ENCODE measurements at places on chromosomes 5 and 9.

GRCh38 chr5:37893434-37894134, 53.7 kb upstream of the GDNF start:
- DNase-seq: no peak

DNA sequence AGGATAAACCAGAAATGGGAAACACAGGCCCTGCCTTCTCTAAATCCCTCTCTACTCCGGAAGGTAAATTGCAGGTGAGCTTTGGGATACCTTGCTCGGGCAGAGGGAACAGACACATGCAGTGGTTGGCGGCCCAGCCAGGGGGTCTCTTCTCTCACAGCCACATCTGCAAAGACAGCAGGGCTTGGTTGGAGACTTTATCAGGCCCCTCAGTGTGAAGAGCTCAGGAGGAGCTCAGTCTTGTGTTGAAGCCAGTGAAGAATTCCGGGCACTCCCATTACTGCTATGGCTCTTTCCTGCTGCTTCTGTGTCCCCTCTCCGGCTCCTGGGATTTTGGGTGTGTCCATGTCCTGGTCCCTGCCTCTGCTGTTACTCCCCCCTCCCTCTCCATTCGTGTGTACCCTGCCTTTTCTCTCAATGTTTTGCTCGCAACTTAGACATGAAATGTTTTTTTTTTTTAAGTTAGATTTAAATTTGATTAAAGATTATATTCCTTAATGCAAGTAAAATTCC, 99.8 kb downstream of the TRIO start:
- DNase-seq: no peak

DNA sequence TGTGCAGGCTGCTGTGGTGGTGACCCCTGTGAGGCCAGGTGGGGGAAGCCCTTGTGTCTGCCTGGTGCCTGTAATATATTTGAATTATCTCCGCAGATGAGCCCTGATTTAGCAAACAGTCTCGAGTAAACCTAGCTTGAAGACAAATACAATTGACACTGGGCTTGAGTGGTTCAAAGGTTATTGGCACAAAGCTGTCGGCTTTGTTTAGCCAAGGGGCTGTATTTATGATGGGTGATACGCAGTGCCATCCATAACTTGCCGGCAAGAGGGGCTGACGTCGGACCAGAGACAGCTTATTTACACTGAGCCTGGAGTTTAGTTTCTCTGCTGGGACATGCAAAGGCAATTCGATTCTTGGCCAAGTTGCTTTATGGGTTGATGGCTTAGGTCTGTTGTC, 20.0 kb upstream of the PITX1 start:
- no peak for DNase-seq

DNA sequence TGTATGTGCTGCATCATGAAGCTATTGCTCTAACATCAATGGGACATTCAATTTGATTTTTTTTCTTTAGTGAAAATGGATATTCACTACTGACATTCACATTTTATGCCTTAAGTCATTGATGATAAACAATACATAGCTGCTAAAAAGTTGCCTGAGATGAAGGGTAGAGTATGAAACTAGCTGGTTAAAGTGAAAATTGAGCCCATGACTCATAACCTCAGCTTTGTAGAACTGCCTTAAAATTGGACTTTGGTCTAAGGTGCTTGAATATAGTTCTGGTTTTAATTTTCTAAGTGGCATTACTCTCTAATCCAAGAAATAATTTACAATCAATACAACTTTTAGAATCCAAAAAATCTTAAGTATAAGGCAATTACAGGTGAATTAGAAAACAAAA, 740.4 kb upstream of the RIOK2 start:
- DNase-seq: no peak

- DNase-seq: peak; percentile 44
These were observed 99.3 kb upstream of the NIPBL start for GRCh38 chr5:36777105-36777757.

DNA sequence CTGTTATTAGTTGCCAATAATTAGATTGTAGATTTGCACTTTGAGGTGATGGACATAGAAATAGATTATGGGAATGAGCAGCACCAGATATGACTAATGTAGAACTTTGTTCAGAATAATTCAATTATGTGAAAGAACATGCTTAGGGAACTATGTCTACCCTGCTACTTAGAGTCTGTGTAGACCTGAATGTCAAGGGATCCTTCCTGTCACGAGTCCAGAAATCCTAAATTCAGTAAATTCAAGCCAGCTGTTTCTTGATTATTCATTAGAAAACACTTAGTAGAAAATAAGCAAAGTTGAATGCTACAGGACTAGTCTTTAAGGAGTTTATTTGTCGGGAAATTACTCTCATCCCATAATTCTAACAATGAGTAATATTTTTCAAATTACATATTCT, 887.3 kb upstream of the SEMA6A start:
- DNase-seq: no peak

GRCh38 chr5:154291917-154292316, 101.4 kb downstream of the GALNT10 start:
- DNase-seq: no peak

DNA sequence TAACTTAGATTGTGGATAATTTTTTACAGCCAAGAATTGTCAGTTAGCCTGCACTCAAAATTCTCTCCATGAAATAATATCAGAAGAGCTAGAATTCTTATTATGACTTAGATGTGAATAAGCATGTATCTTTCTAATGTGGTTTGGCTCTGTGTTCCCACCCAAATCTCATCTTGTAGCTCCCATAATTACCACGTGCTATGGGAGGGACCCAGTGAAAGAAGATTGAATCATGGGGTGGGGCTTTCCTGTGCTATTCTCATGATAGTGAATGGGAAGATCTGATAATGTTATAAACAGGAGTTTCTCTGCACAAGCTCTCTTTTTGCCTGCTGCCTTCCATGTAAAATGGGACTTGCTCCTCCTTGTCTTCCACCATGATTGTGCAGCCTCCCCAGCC, 176.8 kb downstream of the MAT2B start:
- no peak for DNase-seq

GRCh38 chr9:2153630-2154217, 138.6 kb downstream of the SMARCA2 start:
- DNase-seq: peak; percentile 9

DNA sequence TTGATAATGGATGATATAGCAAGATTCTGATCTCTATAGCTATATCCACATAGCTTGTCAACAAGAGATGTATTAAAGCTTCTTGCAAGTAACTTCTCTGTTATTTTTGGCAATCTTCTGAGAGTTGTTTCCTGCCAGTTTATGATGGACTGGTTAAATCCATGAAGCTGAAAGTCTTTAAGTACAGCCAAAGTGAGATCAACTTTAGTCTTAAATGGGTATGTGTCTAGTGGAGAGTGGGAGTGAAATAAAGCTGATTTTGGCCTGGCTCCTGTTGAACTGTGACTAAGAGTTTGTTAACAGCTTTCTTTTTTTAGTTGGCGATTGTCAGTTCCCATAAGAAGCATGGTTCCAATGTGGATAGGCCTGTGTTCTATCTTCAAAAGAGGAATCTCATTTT, 350.9 kb upstream of the PCSK5 start:
- DNase-seq: no peak

- no peak for DNase-seq
These were observed 63.5 kb upstream of the TBC1D2 start for GRCh38 chr9:98318834-98319478.

Data from NCI-H526 (cell line).